ENCODE measurements at places on chromosomes 1 and 21.

- DNase-seq: no peak
Measured at GRCh38 chr21:42161956-42162681, 56.8 kb upstream of the ABCG1 start.

GRCh38 chr1:214492401-214493075 lies 58.9 kb downstream of the PTPN14 start:
- no peak for DNase-seq

DNA sequence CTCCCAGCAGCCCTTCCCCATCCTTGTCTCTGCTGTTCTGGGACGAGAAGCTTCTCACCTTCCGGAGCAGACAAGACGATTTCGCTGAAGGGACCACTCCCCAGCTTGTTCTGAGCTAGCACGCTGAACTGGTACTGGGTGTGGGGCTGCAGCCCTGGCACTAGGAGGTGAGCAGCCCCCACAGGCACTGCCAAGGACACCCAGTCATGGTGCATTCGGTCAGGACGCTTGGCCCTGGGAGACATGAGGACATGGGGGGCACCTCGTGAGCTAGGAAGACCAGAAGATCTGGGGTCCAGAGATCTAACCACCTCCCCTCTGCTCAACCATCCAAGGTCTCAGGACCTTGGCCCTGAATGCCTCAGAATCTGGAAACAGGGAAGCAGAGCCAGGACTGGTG lies 5.3 kb upstream of the TAGLN2 start:
- DNase-seq: no peak

DNA sequence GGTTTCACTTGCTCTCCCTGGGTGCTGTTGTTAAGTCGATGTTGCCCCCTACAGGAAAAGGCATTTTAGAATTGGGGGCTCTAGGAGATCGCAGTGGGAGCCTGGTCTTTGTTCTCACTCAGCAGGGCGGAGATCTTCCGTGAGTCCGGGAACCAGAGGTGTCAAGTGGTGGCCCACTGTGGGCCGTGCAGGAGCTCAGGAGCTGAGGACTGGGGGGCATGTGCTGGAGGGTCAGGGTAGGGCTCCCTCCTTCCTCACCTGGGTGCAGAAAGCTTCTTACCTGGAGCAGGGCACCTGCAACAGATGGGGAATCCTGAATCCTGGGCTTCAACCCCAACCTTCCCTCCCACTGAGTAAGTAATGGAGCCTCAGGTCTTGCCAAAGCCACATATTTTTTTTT lies 392.7 kb downstream of the NPHP4 start:
- DNase-seq: no peak
